NCI-H1092 (cell line): ENCODE measurements at places on chromosomes 3 and 15.

DNA sequence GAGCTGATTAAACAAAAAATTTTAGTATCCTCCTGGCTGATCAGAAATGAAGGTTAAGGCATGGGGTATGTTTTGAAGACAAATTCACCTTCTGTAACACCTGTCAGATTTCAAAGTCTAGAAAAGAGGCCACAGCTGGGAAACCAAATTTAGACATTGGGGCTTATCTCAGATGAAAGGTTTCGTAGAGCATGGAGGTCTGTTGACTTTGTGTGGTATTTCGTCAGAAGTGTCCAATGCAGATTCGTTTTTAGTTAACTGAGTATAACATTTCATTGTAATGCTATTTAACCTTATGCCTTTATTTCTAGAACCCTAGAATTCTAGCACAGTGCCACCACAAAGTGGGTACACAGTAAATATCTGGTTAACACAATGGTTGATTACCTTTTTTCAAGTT lies 61.7 kb downstream of the FNDC3B start:
- no peak for DNase-seq

DNA sequence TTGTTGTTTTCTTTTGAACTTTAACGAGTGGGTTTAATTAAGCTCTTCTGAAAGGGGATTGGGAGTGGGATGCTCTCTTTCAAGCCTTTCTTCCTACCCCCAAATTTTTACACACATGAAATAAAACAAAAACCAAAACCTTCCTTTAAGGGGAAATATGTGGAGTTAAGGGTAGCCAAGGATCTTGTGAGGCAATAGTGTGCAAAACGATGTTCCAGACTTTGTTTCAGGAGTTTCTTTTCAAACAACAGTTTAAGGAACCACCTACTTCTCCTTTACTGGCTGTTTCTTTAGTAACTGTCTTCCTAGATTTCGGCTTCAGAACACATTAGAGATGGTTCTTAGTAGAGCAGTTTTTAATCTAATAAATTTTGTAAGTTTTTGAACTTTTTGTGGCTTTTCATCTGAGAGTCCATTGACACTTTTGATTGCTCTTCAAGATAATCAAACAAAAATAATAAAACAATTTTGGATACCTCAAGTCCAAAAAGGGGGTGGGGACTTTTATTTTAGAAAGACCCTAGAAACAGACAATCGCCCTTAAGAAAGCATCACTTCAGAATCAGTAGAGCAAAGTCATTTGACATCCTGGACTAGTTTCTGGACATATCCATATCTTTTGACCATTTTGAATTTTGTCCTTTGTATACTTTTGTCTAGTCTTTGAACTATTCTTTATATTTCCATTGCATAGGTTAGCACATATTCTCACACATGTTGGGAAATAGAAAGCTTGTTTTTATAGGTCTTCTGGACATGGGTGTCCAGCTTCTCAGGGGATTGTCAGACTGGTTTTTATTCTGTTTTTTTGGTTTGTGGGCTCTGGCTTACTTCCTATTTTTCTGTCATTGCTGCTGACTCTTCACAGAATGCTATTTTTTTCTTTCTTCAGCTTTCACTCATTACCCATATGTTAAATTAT lies 6.0 kb downstream of the DIPK2A start:
- no peak for DNase-seq

DNA sequence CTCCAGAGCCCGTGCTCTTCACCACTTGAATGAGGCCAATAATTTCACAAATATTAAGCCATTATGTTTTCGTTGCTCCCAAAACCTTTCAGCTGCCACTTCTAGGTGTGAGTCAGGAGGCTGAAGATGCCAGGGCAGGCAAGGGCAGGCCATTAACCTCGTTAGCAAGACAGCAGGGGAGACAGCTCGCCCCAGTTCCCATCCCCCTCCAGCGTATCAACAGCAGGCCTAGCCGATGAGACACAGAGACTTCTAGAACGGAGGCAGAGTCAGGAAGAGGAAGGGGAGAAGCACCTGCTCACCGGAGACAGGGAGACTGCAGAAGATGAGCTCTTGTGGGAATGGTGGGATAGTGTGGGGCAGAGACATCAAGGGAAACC lies 28.0 kb upstream of the PLA2G4E start:
- DNase-seq: no peak

DNA sequence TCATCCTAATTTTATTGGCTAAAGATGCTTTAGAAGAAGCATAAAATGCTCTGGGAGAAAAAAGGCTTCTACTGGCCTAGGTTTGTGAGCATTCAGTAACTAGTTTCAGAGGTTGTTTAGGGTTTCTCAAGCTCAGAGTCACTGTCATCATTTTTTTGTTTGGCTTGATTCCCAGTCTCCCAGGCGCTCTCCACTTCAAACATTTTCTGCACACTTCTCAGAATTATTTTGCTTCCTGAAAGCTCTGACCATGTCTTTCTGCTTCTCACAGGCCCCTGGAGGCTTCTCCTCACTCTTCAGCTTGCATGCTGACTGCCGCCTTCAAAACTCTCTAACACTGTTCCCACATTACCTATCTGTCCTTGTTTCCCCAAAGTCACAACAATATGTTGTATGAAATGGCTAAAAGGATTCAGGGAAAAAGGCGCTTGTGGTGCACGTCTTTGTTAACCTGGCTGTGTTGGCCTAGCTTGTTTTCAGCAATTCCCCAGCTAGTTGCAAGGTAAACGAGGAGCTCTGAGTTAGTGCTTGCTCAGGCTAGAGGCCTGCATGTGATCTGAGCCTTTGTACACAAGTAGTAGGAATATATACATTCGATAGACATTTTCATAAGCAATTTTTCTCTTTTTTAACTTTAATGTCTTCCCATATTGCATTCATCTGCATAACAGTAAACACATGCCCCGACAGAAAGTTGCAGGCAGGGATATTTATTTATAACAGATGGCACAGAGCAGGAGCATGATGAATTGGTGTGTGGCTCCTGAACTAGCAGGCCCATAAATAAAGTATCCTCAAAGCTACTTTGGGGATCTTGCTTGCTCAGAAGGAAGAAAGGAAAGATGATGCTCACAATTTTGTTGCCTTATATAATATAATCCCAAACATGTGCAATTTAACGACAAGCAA lies 129.2 kb upstream of the DPH6 start:
- no peak for DNase-seq

DNA sequence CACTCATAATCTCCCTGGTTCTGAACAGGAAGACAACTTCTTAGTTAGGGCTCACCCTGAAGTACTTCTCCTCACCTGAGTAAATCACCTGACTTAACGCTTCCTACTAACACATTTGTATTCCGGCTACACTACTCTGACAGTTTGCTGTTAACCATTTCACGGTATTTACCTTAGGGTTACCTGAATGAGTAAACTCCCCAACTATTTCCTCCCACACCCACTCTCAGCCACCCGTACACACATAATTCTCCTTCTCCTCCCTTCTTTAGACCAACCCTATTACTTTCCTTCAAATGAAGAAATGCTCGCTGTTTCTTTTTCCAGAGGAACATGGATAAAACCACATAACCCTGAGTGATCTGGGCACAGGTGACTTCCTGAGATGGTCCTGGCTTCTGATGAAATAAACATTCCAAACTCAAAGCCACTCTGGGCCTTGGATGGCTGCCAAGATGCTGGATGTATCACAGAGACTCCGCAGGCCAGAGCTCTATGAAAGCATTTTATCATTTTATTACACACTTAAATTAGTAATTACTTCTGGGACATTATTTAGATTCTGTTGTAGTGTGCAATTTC lies 183.6 kb upstream of the ATP11B start:
- peak; percentile 29 for DNase-seq

GRCh38 chr3:21892104-21892503 lies 141.1 kb upstream of the ZNF385D start:
- no peak for DNase-seq

GRCh38 chr3:47009225-47010110 lies 30.0 kb downstream of the NBEAL2 start:
- DNase-seq: peak; percentile 79

DNA sequence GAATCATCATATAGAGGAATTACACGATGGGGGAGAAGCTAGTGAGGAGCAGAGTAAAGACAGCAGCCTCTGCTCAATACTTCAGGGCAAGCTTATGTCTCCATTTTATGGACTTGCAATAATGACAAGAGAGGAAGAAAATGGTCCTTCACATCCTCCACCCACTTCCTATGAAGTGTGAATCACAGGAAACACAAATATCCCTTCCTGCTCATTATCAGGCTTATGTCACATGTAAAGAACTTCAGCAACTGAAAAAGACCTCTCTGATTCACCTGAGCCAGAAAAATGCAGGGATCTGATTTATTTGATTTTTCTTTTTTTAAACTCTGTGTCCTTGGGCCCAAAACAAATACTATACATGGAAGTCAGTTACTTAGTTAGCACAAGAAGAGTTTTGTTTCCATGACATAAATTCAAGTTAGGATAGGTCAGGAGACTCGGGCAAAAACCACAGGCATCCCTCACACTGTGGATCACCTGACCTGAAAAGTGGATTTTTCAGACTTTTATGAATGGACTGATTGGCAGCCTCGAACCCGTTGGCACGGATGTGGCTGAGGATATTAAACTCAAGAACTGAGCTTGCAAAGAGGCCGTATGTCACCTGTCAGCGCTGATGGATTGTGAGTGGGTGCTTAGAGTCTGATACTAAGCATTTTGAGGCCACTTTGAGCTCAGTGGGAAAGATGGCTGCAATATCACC lies 620.8 kb upstream of the MDFIC2 start:
- DNase-seq: no peak

- DNase-seq: no peak
These were observed 31.9 kb upstream of the RAB6B start for GRCh38 chr3:133927540-133928066.

DNA sequence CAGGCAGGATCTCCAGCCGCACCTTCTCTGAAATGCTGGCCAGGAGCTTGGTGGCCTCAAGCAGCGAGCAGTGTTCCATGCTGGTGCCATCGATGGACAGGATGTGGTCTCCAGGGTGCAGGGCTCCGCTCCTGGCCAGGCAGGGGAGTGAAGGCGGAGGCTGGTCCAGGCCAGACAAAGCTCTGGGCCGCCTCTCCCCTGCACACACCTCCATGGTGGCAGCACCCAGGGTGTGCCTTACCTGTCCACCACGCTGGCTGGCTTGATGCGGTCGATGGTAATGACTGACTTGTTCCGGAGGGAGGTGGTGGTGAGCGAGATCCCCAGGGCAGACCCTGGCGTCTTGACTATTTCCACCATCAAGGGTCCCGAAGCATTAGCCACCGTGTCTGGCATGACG lies 20.0 kb downstream of the GRIP2 start:
- no peak for DNase-seq

GRCh38 chr3:196642434-196642833 lies 2.9 kb downstream of the NRROS start:
- DNase-seq: no peak

GRCh38 chr3:102410616-102411015 lies 24.2 kb upstream of the ZPLD1 start:
- DNase-seq: no peak

- no peak for DNase-seq
These were observed 510.3 kb upstream of the ROBO1 start for GRCh38 chr3:80278056-80278455.

DNA sequence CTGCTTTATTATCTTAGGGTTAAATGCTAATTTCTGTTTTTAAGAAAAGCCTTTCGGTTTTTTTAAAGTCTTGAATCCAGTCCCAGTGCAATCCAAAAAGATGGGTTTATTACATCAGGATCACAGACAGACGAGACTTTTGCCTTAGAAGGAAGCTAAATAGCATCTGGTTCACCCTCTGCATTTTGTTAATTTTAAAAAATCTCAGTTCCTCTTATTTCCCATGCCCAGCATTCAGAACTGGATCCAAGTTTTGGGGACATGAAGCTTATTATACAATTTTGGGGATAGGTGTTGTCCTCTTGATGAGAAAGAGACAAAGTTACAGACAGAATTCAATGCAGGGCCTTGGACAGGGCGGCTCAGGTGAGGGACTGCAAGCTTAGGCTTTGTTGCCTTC lies 181.5 kb upstream of the LYSMD4 start:
- DNase-seq: no peak

GRCh38 chr3:113954091-113954685 lies 6.4 kb downstream of the ZDHHC23 start:
- DNase-seq: no peak

GRCh38 chr15:73338058-73338457 lies 30.7 kb downstream of the HCN4 start:
- no peak for DNase-seq

- DNase-seq: no peak
These were observed 123.8 kb upstream of the PHLDB2 start for GRCh38 chr3:111735243-111735758.
